ENCODE measurements at places on chromosomes 6 and 20.

- no peak for DNase-seq
These were observed 100.5 kb upstream of the SASH1 start for GRCh38 chr6:148242180-148242579.

GRCh38 chr20:47362361-47363219, 6.1 kb upstream of the ZMYND8 start:
- DNase-seq = no peak

DNA sequence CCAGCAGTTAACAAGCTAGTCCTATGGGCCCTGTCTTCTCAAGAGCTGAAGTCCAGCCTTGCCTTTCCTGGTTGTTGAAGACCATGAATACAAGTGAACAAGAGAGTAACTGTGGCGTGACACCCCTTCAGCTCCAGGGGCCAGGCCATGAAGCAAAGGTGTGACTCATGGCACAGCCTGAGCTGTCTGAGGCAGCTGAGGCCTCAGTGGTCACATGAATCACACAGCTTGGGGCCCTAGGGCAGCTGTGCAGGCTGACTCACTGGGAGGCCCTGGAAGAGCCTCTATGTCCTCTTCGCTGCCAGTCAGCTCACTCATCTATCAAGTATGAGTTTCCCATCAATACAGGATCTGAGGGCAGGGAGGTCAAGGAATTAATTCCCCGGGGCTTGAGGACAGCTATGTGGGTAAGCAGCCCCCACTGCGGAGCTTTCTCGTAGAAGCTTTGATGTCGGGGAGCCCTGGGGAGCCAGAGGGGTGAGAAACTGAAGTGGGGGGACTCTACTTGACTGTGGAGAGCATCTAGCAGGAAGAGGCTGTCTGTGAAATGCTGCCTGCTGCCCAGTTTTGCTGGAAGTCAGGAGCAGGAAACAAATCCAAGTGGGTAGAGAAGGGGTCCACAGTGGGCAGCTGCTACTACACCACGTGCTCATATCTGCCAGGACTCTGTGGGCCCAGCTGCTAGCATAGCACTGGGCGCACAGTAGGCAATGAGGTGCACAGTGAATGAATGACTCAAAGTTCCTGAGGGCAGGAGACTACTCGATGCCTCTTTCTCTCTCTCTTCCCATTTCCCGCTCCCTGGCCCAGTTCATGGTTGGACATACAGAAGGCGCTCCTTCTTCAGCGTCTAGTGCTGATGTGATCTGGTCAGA, 13.7 kb upstream of the FAM83C start:
- DNase-seq = peak; percentile 88

GRCh38 chr6:163370464-163371117, 43.9 kb upstream of the QKI start:
- DNase-seq = no peak

- DNase-seq = no peak
These were observed 36.5 kb downstream of the GHRH start for GRCh38 chr20:37225146-37225545.

- peak; percentile 42 for DNase-seq
These were observed 85.5 kb downstream of the ARID1B start for GRCh38 chr6:156862711-156863110.

DNA sequence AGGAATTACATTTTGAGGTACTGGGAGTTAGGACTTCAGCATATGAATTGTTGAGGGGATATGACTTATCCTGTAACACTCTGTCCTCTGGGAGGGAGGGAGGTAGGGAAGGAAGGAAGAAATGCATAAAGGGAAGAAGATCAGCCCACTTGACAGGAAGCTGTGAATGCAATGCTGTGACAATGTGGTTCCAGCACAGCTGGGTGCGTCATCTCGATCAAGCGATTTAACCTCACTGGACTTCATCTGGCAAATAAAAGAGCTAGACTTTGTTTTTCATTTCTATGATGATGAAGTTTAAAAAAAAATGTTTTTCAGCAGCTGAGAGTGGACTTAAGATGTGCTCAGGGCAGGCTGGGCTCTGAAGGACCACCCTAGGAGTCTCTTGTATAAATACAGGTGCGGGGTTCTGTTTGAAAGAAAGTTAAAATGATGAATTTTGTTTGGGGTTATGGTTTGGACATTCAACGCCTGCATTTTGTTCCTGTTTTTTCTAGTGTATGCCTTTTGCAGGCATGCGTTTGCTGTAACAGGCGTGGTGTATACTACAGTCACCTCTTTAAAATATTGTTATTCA, 178.1 kb downstream of the RIMS1 start:
- DNase-seq = no peak

Measured in activated T-cell treated with anti-CD3 and anti-CD28 coated beads, Interleukin-2, amount 50 U/mL, for 72 hours (primary cell).